Activated T-cell treated with anti-CD3 and anti-CD28 coated beads for 24 hours (primary cell): ENCODE measurements at places on chromosomes 6 and 20.

- no peak for DNase-seq
Measured at GRCh38 chr6:136725124-136725523, 67.2 kb downstream of the MAP3K5 start.

DNA sequence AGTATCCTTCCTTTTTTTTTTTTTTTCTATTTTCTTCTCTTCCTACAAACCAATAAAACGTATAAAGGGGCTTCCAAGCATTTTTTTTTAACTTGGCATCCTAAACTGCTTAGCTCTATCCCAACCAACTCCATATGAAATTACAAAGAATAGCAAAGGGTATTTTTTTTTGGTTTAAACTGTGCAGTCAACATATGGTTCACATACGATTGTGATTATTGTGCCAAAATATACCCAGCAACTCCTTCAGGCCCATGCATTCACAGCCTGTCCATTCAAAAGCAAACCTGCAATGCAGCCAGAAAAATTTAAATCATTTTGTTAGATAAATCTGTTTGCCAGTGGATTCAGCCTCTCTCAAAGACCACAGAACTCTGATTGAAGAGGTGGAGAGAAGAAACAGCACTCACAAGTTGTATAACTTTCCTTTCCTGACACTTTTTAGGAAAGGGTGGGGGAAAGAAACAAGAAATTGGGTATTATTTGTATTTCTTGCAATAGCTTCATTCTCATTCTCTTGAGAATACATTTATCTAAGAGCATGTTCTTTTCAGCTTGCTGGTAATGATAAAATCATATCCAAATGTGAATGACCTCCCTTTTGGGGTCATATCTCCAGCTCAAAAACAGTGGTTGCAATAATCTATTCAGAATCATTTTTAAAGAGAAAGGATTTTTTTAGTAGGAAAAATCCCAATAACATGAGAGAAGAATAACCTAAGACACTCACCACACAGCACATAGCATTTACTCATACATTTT, 701.3 kb upstream of the CHD6 start:
- no peak for DNase-seq

DNA sequence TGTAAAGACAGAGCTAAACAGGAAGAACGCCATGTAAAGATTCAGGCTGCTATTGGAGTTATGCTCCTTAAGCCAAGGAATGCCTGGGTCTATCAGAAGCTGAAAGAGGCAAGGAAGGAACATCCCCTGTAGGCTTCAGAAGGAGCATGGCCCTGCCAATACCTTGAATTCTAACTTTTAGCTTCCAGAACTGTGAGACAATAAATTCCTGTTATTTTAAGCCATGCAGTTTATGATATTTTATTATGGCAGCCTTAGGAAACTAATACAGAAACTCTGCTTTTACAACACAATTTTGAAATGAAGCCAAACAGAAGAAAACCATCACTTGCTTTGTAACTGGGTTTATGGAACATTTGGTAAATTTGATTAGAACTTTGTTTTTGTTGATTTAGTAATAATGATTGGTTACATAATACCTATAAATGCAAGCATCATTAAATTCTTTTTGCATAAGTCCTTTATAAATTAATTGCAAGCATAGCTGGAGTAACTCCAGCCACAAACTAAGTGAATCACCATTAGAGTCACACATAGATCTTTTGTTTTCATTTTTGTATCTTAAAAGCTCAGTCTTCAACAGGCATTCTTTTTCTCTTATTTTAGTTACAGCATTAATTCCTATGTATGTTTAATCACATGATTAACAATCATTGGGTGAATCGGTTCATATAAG, 33.5 kb upstream of the TSPYL1 start:
- no peak for DNase-seq

GRCh38 chr6:105988812-105989577, 97.1 kb upstream of the PRDM1 start:
- DNase-seq: no peak

GRCh38 chr6:136658711-136659110, 108.5 kb upstream of the MAP7 start:
- DNase-seq: no peak

DNA sequence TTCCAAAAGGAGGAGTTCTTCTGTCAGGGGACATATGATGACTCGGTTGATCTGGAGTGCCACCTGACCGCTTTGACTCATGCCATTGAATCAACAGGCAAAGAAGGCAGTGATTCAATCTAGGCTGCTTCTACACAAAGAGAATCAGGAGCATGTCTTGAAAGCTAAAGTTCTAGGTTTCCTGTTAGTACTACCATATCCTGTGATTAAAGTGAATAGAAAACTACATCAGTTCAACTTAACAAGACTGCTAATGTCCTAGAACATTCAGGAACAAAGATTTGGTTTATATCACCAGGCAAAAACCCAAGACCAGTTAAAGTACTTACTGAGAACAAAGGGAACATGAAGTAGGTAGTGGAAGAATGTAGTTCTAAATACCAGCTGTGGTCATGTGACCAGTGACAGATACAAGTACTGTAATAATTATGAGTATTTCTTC, 216.8 kb upstream of the SGK1 start:
- DNase-seq: no peak

DNA sequence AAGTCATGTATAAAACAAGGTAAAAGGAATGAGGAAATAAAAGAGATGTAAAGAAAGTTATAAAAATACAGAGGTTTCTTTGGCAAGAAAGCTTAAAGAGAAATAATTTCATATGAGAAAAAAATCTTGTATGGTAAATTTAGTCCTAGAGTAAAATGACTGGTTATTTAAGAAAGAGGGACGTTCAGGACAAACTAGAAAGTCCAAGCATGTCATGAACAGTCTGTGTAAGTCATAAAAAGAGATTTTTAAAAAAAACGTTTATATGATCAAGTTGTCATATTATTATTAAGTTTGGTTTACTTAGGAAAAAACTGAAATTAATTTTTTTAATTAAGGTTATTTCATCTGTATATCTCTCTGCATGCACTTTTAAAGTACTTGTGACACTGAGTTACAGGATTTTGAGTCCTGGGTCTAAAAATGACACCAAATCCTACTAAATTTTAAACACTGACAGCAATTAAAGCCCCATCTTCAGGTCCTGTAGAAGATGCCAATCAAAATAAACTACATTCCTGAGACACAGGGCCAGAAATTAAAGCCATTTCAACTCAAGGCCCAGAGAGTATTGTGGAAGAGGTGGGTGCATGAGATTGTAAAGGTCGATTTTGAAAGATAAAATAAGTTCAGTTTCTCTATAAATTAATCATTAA, 62.4 kb downstream of the AGPAT4 start:
- no peak for DNase-seq

DNA sequence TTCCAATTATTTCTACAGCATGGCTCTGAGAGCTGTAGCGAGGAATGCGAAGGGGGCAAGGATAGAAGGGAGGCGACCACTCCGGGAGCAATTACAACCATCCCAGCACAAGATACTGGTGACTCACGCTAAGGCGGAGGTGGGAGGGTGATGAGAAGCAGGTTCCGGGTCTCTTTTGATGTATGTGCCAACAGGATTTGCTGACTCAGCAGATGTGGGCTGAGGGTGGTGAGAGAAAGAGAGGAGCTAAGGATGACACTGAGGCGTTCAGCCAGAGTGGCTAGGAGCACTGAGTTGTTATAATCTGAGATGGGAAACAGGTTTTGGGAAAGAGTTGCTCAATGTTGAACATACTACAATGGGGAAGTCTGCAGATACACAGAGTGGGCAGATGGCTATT, 9.3 kb upstream of the TXNDC5 start:
- no peak for DNase-seq

GRCh38 chr6:169212436-169212835, 41.2 kb downstream of the THBS2 start:
- DNase-seq: no peak

- no peak for DNase-seq
Measured at GRCh38 chr6:8069151-8069550, 5.0 kb upstream of the BLOC1S5 start.

DNA sequence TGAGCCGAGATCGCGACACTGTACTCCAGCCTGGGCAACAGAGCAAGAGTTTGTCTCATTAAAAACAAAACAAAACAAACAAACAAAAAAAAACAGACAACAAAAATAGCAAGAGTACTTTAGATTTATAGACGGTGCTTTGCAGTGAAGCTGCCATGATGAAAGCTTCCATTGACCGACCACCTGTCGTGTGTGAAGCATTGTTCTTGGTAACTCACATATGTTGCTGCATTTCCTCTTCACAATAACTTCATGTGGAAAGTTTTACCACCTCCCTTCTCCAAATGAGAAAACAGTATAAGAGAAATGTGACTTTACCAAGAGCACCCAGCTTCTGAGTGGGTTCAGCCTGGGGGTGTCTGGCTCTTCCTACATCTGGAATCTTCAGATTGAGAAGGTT, 56.4 kb upstream of the PTGIS start:
- no peak for DNase-seq

- DNase-seq: no peak
Measured at GRCh38 chr6:38827024-38827423, 111.9 kb downstream of the DNAH8 start.
